ENCODE measurements at places on chromosomes 3 and 15.

- DNase-seq = peak; percentile 10
Observed at GRCh38 chr3:52532517-52532837, 1.2 kb downstream of the NT5DC2 start.

GRCh38 chr3:147758771-147759170 lies 349.6 kb downstream of the ZIC1 start:
- peak; percentile 26 for DNase-seq

GRCh38 chr15:59491062-59491461 lies 53.1 kb downstream of the FAM81A start:
- peak; percentile 18 for DNase-seq

DNA sequence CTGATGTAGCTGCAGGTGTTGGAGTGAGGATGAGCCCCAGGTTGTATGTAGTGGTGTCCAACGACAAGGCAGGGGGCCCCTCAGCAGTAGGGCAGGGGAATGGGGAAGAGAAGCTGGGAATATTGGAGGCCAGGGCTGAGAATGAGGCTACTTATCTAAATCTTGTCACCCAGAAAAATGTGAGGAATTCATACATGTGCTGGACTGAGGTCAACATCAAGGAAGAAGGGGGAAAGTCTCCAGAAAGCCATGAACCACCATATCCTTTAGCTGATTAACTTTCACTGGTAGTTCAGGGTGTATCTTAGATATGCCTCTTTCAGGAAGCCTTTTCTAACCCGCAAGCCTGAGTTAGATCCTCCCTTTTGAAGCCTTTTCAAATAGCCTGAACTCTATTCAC lies 22.6 kb upstream of the FSTL1 start:
- DNase-seq = no peak

- DNase-seq = no peak
Observed at GRCh38 chr3:79047581-79047980, 720.2 kb downstream of the ROBO1 start.

Data from COR-L47 (cell line).